Central memory CD8-positive, alpha-beta T cell (primary cell): ENCODE measurements at places on chromosomes 2 and 18.

GRCh38 chr2:175107146-175107545 lies 60.9 kb downstream of the ATF2 start:
- no peak for DNase-seq

DNA sequence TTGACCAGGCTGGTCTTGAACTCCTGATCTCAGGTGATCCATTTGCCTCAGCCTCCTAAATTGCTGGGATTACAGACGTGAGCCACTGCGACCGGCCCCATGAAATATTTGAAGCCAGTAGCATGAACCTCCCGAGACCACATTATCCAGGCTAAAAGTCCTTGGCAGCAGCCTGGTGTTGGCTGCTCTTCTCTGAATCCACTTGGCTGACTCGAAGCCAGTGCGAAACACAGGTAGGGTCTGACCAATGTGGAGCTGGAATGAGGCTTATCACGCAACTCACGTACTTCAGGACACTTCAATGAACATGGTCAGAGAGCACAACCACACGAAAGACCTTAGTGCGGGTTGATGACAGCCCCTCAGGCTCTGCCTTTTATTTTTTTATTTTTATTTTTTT lies 38.4 kb downstream of the USP40 start:
- no peak for DNase-seq

DNA sequence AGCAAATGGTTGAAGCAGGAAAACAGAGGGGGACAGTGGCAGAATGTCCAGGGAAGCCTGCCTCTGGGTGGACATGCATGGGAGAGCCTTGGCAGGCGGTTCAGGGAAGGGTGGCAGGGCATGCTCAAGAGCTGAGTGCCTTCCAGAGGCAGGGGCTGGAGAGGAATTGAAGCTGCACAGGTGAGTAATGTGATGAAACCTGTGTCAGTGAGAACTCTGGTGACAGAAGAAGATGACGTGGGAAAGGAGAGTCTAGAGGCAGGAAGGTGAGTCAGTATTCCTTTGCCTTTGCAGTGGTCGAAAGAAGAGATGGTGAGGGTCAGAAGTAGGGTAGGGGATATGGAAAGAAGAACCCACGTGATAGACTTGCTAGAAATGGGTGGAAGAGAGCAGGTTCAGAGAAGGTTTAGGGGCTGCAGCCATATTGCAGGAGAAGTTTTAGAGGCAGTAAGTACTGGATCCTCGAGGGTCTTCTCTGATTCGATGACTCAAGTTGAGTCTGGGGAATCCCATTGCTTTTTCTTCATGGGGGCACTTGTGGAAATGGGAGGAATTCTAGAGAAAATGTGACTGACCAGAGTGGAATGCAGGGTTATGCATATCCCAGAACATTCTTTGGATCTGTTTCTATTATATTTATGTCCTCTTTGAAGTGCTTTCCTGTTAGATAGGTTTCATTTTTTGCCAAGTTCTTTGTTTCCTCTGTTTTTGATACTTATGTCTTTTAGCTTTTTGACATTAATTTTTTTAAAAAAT lies 37.4 kb downstream of the TMEM87B start:
- DNase-seq: no peak

GRCh38 chr2:232983669-232984140 lies 29.4 kb downstream of the NGEF start:
- DNase-seq: no peak

- no peak for DNase-seq
Measured at GRCh38 chr2:224072541-224073188, 33.6 kb upstream of the SERPINE2 start.
